CD4-positive, alpha-beta T cell treated with Interleukin-2 at 100 ng/mL for 4 hours (primary cell): ENCODE measurements at places on chromosomes 3 and 15.

DNA sequence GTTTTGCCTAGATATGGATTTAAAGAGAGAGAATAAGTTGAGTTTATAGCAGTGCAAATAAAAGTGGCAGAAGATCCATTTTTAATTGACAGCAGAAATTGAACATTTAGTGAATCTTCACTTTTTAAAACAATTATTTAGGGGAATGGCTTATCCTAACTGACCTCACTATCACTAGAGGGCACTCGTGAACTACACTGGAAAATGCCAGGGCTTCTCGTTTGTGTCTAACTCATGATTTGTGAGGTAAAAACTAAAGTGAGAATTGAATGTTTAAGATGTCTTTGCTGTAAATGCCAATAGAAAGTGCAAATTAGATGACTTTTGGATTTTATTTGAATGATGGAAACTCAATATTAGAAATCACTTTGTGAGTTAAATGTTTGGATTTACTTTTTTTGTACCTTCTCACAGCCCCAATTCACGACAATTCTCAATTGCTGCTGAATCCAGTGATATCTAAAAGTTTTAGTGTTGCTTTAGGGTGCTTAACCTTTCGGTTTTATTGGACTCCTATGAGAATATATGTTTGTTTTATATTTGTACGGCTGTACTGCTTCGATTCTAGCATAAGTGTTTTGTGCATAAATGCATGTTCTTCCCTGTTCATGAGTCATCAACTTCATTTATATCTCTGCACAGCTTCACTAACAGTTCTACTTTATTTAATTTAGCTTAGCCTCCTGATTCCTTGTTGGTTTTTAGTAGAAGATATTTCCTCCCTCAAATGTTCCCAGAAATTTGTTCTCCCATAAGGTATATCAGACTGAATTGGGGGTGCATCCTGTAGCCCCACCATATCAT, 462.1 kb downstream of the MFSD1 start:
- no peak for DNase-seq

- DNase-seq, result no peak
These were observed 40.2 kb downstream of the ISL2 start for GRCh38 chr15:76376816-76377215.

DNA sequence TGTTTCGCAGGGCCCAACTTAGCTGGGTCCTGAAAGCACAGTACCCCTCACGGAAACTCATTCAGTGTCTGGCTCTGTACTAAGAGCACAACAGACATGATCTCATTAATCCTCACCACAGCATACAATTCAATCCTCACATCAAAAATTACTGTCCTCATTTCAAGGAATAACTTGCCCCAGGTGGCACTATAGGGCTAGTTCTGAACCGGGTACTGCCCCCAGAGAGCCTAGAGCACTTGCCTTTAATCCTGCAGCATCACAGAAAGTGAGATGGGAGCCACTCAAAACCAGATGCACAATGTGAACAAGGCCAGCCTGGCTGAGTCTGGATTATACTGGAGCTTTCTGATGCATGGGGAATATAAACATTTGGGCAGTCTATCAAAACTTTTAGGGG, 122.6 kb downstream of the OSBPL10 start:
- no peak for DNase-seq

DNA sequence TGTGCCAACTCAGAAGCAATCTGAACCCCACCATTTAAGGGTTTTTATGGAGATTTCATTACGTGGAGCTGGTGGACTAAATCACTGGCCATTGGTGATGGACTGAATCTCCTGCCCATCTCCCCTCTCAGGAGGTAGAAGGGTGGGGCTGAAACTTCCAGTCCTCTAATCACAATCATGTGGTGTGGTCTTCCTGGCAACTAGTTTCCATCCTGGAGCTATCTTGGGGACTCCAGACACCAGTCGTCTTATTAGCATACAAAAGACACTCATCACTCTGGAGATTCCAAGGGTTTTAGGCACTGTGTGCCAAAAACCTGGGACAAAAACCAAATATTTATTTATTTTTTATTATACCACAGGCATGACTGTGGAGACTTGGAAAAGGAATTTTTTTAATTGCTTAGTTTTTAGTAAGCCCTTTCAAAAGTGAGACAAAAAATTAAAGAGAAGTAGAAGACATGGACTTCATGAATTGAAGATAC, 203.6 kb downstream of the WNT5A start:
- no peak for DNase-seq

DNA sequence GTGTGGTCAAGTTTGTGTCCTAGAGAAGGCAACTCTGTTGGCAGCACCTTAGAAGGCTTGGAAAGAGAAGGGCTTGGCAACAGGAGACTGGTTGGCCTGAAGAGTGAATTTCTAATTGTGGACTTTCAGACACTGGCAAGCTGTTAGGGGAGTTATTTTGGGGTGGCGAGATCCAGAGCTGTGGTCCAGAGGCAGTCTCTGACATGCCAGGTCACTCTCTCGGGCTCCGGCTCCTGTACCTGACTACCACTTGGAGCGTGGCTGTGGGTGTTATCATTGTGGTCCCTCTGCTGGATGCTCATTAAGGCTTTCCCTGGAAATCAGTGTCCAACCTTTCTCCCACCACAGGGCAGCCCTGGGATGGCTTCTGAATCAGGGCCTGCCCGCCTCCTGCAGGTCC, 209.0 kb downstream of the SLCO3A1 start:
- no peak for DNase-seq

DNA sequence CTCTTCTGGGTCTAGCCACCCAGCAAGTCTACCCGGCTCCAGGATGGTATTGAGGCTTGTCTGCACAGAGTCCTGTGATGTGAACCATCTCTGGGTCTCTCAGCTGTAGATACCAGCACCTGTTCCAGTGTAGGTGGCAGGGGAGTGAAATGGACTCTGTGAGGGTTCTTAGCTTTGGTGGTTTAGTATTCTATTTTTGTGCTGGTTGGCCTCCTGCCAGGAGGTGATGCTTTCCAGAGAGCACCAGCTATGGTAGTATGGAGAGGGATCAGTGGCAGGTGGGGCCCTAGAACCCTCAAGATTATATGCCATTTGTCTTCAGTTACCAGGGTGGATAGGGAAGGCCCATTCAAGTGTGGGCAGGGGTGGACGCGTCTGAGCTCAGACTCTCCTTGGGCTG, 283.4 kb upstream of the LYSMD4 start:
- no peak for DNase-seq

GRCh38 chr3:177438596-177439220, 241.4 kb upstream of the TBL1XR1 start:
- no peak for DNase-seq

DNA sequence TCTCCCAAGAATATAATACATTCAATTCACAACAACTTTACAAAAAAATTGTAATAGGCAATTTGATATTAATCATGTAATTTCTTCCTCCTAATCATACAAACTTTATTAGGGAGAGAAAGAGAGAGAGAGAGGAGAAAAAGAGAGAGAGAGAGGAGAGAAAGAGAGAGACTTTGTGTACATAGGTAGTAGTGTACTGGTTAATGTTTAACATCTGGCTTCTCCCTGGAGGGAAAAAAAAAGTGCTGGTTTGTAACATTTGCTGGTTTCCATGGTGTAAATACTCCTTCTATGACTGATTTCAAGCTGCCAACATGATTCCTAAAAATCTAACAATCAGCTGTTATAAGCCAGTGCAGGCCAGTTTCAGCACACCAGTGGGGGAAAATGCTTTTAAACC, 98.0 kb upstream of the ARHGEF26 start:
- no peak for DNase-seq

DNA sequence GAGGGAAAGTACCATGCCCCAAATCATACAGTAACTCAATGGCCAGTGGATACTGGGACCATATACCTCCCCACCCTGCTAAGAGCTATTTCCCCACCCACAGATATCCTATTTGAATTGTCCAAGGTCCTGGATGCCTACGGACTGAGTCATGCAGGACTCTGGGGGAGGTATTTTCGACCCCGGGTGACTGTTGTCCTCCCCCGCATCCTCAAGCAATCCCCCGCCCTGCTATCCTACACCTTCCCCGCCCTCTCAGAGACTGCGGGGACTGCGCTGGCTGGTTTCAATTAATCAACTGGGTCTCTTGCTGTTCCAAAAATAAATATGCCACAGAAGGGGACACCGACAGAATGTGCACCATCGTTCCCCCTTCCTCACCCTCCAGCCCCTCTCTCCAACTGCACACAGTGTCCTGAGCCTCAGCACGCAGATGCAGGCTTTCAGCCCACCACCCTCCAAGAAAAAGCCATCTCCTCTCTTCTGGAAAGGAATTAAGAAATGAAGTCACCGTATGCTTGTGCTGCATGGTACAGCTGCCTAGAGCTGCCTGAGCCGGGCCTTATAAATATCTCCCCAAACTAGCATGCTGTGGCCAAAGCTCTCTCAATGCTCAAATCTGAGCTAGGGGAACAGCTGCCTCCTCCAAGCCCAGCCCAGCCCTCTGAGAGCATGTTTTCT, 8.1 kb downstream of the CAV3 start:
- no peak for DNase-seq

- no peak for DNase-seq
These were observed 77.7 kb upstream of the NUDT16 start for GRCh38 chr3:131303848-131304247.

DNA sequence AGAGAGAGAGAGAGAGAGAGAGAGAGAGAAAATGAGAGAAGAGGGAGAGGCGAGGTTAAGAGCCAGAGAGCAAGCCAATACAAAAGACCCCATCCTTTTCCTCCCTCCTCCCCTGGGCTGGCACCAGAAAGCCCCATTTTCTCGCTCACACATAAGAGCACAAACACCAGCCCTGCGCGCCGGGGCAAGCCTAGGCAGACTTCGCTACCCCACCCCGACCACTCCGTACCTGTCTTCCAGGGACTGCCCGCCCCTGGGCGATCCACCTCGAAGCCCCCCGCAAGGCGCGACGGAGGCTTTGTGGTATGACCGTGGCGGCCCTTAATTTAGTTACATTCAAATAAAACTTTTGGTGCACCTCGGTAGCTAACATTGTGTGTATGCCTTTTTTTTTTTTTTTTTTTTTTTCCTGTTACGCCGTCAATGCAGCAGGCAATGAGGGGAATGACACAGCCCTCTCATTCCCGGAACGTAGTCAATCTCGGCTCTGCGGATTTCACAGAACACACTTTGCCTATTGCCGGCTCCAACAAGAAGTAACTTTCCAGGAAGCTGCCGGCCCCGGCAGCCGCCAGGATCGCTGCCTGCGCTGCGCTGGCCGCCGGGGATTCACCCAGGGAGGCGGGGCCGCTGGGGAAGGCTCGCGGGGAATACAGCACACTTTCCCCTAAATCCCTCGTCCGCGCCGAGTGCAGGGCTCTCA, 7.7 kb downstream of the BCL6 start:
- peak; percentile 80 for DNase-seq

DNA sequence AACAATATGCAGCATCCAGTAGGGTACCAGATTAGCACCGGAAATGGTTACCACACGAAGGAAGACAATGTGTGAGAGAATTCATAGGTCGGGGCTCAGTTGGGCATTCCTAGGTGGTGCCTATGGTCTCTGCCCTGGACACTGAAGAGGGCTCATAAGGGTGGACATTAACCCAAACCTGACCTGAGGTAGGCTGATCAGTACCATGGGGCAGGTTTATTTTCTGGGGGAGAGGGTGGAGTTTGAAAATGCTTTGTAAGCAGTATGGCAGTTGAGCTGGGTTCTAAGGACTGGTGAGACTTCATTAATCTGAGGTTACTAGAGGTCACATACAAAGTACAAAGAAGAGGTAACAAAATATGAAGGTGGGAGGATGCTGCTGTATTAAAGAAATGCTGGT, 68.4 kb downstream of the RPL22L1 start:
- no peak for DNase-seq

DNA sequence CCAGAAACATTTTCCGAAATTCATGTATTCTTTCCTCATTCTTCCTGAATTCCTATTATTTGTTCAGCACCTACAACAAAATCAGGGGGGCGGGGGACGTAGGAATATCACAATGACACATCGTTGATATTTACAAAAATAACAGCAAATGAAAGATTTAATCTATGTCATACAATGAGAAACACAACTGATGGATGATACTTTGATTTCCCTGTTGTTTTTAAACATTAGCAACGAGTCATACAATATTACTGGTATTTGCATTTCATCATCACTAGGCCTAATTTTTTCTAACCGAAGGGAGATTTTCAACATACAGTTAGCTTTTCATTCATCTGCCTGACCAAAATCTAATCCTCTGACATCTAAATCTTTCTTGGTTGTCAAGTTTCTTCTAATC, 45.3 kb upstream of the INO80 start:
- DNase-seq, result no peak
